ENCODE measurements at places on chromosomes 3 and 15. TPM values are rescaled to one million over a fixed set of nuclear protein-coding genes. Genes with fewer than 3 reads are reported as not detected.

DNA sequence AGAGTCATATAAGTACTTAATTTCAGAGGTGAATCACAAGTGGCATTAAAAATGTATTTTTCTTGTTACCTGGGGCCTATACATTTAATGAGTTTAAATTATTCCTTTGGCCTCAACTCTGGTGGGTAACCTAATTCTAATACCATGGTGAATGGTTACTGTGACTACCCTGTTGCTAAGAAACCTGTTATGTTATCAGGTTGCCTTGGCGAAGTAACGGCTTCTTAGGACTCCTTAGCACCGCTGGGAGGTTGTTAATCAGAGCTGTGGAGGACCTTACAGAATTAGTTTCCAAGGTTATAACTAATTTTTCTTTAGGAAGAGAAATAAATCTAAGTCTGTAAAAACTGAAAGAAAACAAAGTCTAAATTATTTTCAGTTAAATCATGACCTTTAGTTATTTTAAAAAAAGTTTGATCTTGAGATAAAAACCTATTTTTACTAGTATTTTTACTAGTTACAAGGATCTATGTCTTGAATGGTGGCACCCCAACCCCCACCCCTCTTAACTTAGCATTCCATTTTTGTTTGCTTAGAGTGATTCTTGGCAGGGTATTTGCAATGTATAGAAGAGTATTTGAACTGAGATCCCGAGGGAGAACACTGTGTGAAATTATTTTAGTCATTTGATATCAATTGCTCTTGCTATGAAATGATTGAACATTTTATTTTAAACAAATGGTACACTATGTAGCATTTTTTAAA is 155.5 kb downstream of the FNDC3B start:
- no peak overlapping the region for H3K4me3 ChIP-seq
- peak overlapping the region; percentile 81 for H3K27ac ChIP-seq
- no peaks in the 10 kb centered on the region for H3K36me3 ChIP-seq
- DNase-seq, result no peak
- no peaks in the 10 kb centered on the region for H3K27me3 ChIP-seq

DNA sequence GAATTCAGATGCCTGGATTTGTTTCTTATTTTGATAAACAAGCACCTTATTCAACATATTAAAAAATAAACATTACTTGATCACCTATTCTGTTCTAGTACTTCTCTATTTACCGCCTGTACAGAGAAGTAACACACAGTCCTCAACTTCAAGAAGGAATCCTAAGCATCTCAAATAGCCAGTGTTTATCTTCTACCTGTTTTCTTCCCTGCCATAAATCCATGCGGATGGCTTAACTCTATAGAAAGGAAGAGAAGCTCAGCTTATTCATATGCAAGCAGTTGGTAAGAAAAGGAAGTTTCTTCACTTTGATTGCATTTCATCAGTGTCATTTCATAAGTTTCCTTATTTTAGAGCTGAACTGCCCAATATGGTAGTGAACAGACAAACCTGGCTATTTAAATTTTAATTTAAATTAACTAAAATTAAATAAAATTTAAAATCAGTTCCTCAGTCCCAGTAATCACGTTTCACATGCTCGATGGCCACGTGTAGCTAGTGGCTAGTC is 210.0 kb upstream of the PEX5L start:
- no peaks in the 10 kb centered on the region for H3K36me3 ChIP-seq
- no peak for DNase-seq
- H3K27me3 ChIP-seq, result no peaks in the 10 kb centered on the region
- no peak overlapping the region for H3K4me3 ChIP-seq
- no peaks in the 10 kb centered on the region for H3K4me1 ChIP-seq

ERICH6 gene
- total RNA-seq, result 0.28 TPM

DNA sequence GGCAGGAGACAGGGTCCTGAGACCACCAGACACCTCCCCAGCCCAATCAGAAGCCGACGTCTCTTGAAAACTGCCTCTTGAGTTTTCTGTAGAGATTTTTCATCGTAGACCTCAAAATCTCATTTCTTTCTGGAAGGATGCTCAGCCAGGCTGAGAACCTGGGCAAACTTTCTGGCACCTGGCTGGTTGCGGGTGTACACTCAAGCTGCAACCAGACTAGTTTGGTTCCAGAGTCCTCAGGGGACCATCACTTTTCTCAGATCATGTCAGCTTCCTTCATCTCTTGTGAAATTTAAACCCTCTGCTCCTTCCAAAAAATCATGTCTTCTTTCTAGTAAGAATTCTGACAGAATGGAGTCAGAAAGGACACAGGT is 45.1 kb downstream of the CMTM7 start:
- H3K27ac ChIP-seq, result no peak overlapping the region
- H3K36me3 ChIP-seq, result no peaks in the 10 kb centered on the region
- no peaks in the 10 kb centered on the region for H3K27me3 ChIP-seq
- H3K4me3 ChIP-seq, result no peak overlapping the region

DNA sequence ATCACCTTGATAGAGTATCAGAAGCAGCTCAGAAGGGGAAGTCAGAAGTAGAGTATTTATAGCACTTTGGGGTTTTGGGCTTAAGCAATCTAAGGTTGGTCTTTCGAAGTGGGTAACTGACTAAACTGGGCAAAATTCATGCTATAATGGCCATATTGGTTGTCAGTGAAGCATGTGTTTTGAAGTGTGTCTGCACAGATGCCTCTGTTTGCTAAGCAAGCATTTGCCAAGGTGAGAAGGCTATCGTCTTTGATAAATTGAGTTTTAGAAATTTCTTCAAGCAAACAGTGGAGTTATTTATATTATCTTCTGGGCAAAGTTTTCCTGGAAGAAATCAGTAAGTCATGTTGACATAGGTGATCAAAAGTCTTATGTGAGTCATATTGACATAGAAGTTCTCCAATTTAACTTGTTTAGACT is 412.8 kb upstream of the TGFBR2 start:
- DNase-seq, result no peak
- H3K4me3 ChIP-seq, result no peak overlapping the region
- H3K4me1 ChIP-seq, result no peaks in the 10 kb centered on the region
- no peaks in the 10 kb centered on the region for H3K27me3 ChIP-seq

ZKSCAN7 gene
- not detected for total RNA-seq

DNA sequence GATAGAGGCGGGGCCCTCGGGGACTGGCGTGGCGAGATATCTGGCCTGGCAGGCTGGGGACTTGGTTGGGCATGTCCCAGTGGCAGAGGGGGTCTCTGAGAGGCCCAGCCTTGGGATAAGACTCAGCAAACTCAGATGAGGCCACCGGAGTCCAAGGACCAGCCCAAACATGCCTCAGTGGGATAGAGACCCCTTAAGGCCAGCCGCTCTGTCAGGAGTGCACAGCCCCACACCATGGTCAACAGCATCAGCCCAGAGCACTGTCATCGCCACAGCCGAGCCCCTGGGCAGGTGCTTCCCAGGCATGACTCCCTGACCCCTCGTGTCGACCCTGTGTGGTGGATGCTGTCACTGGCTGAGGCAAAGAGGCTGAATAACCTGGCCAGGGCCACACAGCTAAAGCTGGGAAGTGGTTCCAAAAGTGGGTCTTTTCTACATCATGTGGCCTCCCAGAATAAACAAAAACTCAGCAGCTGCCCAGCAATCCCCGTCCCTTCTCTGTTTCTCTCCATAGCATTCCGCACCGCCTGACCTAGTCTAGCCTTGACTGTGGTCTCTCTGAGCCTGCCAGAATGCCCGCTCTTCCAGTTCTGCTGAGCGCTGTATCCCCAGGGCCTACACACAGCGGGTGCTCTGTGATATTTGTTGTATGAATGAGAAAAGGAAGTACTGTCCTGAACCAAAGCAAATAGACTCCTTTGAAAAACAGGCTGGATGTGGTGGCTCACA is 15.1 kb downstream of the CTSH start:
- H3K36me3 ChIP-seq, result no peaks in the 10 kb centered on the region
- H3K4me3 ChIP-seq, result no peak overlapping the region
- H3K27me3 ChIP-seq, result no peaks in the 10 kb centered on the region
- DNase-seq, result no peak

GRCh38 chr15:85556618-85556895 is 176.2 kb downstream of the AKAP13 start:
- H3K27ac ChIP-seq, result no peak overlapping the region
- H3K4me3 ChIP-seq, result no peak overlapping the region
- H3K4me1 ChIP-seq, result no peaks in the 10 kb centered on the region

EXD1 gene
- 0.15 TPM for total RNA-seq

DNA sequence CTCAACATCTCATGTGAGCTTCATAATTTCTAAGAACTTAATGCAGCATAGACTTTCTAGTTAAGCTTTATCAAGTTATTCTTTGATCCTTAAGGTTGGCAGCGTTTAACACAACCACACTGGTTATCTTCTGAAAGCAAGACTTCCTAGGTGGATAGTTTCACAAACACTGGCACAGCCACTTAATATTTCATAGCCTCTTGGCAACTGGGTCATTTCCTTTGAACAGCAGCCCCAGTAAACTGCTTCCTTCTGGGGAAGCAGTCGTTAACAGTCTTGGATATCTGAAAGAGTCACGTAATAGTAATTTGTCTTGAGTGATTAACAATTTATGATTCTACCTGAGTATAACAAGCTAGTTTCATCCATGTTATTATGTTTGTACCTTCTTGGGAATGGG is 45.9 kb upstream of the ABHD10 start:
- no peak overlapping the region for H3K27ac ChIP-seq
- no peak for DNase-seq
- no peaks in the 10 kb centered on the region for H3K27me3 ChIP-seq
- H3K36me3 ChIP-seq, result no peaks in the 10 kb centered on the region
- no peak overlapping the region for H3K4me3 ChIP-seq
- H3K4me1 ChIP-seq, result no peaks in the 10 kb centered on the region

LRRN1 gene
- total RNA-seq, result 0.13 TPM

Data from Panc1 (cell line).